Effector memory CD8-positive, alpha-beta T cell (primary cell): ENCODE measurements at places on chromosomes 16 and 17.

DNA sequence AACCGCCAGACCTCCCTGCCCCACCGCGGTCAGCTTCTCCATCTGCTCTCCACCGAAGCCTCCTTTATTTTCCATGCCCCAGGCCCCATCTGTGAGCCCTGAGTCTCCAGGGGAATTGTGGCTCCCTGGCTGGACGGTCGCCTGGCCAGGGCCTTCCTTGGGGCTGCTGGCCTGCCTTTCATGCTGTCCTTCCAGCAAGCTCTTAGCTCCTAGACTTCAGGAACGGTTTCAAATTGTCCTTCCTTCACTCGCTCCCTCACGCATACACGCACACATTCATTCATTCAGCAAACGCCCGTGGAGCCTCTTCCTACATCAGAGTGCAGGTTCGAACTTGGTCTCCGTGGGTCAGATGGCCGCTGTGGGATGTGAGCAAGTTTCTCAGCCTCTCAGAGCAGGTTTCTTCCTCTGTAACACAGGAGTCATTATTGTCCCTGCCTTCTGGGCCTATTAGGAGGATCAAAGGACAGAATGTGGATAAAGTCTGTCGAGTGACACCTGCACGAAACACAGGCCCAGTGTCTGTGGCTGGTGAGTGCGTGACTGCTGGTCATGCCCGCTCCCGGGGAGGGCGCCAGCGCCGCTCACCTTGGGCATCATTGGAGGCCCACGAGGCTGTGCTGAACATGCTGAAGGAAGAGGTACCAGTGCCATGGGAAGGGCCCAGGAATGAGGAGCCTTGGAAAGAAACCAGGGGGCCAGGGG, 18.7 kb upstream of the GSE1 start:
- no peak for DNase-seq

DNA sequence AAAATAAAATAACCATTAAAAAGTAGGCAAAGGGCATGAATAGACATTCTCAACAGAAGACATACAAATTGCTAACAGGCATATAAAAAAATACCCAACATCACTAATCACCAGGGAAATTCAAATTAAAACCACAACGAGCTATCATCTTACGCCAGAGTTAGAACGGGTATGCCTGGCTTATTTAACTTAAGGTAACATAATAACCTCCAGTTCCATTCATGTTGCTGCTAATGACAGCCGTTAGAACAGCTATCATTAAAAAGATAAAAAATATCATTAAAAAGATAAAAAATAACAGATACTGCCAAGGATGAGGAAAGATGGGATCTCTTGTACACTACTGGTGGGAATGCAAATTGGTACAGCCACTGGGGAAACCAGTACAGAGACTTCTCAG, 89.3 kb downstream of the GAS7 start:
- no peak for DNase-seq

GRCh38 chr17:19339341-19339815, 23.1 kb downstream of the B9D1 start:
- no peak for DNase-seq

DNA sequence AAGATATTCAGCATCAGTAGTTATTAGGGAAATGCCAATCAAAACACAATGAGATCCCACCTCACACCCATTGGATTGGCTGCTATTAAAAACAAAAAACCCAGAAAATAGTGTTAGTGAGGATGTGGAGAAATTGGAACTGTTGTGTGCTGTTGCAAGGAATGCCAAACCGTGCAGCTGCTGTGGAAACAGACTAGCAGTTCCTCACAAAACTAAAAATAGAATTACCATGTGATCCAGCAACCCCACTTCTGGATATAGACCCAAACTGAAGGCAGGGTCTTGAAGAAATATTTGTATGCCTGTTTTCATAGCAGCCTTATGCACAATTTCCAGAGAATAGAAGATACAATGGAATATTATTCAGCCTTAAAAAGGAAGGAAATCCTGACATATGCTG, 46.0 kb downstream of the FOXK2 start:
- DNase-seq = no peak

DNA sequence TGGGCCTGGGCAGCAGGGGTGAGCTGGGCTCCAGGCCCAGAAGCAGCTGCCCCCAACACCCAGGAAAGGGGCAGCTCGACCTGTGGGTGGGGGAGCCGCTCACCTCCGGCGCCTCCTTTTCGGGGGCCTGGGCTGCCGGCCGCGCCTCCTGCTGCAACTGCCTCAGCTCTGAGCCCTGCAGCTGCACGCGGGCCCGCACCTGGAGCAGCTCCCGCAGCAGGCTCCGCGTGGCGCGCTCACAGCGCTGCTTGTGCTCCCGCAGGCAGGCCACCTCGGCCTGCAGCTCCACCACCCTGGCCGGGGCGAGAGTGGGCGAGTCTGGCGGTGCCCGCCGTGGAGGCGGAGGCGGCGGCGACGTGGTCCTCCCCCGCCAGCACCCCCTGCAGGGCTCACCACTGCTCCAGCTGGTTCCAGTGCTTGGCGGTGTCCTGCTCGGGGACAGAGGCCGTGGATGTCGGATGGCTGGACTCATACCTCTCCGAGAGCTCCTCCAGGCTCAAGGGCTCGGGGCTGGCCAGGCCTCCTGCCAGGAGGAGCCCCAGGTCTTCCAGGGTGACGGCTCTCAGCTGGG, 868 bp downstream of the CCDC154 start:
- no peak for DNase-seq

DNA sequence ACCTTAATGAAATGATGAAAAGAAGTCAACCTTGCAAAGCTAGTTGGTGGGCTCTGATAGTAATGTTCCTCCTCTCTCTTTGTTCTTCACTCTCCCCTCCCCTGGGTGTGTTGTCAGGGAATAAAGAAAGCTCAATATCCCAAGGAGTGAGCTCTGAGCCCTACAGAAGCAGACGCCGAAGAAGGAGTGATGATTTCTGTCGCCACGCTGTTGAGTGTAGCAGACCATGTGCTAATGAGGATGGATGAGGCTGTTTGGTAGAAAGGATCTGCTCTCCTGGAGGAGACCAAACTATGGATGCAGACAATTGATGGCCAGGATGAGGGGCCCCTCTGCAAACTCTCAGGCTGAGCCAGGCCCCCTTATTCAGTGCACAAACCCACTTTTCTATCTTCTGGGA, 140.0 kb upstream of the DNAH9 start:
- DNase-seq = no peak

GRCh38 chr16:71927383-71927782, 32.1 kb downstream of the IST1 start:
- no peak for DNase-seq

GRCh38 chr16:57570301-57571070, 28.0 kb downstream of the ADGRG5 start:
- DNase-seq = no peak

- no peak for DNase-seq
These were observed 22.9 kb upstream of the ZFPM1 start for GRCh38 chr16:88430185-88430523.

DNA sequence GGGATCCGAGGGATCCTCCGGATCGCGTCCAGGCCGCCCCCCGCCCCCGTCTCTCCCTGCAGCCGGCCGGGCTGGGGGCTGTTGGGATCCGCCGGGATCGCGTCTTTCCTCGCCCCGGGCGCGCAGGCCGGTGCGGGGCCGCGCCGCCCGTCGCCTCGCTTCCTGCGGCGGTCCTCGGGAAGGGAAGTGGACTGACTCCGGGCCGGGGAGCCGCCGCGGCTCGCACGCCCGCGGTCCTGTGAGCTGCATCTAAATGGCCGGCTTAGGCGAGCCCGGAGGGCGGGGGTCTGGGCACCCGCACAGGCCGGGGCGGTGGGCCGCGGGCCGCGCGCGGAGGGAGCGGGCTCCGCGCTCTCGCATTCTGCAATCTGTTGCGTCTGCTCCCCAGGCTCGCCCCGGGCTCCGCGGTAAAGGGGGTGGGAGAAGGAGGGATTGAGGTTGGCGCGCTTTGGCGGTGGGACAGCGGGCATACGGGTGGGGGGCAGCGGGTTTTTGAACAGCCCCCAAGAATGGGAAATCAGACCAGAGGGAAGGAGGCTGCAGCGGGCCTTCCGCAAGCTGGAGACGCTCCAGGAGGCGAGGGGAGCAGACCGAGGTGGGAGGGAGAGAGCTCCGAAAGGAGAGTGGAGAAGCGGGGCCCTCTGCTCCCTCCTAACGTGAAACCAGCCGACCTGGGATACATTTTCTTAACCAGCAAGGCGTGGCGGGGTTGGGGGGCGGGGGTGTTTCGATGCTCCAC, 2.2 kb downstream of the TMEM132E start:
- no peak for DNase-seq

DNA sequence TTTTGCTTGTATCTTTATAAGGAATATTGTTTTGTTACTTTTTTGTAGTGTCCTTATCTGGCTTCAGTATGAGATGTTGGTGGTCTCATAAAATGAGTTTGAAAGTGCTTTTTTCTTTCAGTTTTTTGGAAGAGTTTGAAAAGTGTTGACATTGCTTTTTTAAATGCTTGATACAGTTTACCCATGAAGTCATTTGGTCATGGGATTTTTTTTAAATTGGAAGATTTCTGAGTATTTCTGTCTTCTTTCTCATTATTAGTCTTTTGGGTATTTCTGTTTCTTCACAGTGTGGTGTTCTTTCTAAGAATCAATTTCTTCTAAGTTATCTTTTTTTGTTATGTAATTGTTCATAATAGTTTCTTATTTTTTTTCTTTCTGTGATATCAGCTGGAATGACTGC, 15.1 kb downstream of the ZNF267 start:
- DNase-seq = no peak

- no peak for DNase-seq
These were observed 331.3 kb downstream of the SEC14L1 start for GRCh38 chr17:77471984-77472461.

DNA sequence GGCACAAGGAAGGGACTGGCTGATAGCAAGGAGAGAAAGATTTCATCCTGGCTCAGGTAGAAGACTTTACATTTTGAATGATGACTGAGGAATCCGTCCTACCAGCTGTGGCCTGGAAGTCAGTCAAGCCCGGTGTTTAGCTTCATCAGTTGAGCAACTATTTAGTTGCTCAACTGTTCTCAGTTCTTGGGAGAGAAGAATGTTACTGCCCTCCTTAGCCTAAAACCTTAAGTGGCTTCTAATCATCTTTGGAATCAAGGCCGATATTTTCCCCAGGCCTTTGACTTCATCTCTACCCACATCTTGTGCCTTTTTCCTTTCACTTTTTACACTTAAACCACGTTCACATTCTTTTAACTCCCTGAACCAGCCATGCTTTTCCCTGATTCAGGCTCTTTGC, 17.3 kb upstream of the RBL2 start:
- DNase-seq = no peak

GRCh38 chr17:37698911-37699255, 46.0 kb downstream of the HNF1B start:
- no peak for DNase-seq

DNA sequence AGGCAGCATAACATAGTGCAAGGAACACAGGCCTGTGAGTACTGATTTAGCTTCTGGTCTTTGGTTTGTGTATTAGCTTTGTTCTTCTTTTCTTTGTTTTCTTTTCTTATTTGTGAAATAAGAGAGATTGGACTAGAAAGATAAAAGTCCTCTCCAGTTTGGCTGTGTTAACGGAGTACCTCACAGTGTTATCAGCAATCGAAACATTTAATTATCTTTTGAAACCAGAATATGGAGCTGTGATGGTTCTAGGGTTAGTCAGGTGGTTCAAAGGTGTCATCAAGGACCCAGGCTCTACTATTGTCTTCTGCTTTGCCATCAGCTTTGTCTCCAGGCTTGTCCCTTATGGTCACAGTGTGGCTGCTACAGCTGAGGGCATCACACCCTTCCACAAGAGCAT, 25.6 kb downstream of the ADORA2B start:
- no peak for DNase-seq

DNA sequence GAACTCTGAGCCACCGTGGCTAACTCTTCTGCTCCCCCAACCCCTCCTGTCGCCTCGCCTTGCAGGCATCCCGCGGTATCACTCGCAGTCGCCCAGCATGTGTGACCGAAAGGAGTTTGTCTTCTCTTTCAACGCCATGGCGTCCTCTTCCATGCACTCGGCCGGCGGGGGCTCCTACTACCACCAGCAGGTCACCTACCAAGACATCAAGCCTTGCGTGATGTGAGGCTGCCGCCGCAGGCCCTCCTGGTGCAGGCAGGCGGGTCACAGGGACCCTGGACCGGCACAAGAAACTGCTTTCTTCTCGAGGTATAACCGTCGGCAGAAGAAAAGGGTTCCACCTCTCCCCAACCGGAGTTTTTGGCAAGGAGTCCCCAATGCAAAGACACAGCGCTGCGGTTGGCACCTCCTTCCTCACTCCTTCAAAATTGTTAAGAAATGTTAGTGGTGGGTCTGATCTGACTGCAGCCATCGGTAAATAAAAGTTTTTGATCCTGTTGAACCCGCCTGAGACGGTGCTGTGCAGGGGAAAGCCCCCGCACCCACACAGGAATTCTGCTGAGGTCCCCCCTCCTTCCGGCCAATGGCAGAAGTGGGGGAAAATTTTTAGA, 2.6 kb downstream of the FOXF1 start:
- DNase-seq = no peak

DNA sequence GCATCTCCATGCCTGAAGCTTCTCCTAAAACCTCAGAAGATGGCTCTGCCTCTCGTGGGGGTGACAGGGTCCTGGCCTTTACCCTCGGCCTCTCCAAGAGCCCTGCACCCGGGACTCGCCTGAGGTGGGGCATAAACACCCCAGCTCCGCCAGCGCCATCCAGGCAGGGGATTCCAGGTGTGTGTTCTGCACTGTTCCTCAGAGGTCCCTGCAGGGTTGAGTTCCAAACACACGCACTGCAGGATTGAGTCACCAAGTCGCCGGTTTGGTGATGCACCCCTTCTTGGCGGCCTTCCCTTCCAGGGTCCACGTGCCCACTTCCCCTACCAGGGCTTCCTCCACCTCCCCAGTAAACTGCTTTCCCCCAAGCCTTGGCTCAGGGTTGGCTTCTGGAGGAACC, 40.0 kb upstream of the RBFOX3 start:
- no peak for DNase-seq

DNA sequence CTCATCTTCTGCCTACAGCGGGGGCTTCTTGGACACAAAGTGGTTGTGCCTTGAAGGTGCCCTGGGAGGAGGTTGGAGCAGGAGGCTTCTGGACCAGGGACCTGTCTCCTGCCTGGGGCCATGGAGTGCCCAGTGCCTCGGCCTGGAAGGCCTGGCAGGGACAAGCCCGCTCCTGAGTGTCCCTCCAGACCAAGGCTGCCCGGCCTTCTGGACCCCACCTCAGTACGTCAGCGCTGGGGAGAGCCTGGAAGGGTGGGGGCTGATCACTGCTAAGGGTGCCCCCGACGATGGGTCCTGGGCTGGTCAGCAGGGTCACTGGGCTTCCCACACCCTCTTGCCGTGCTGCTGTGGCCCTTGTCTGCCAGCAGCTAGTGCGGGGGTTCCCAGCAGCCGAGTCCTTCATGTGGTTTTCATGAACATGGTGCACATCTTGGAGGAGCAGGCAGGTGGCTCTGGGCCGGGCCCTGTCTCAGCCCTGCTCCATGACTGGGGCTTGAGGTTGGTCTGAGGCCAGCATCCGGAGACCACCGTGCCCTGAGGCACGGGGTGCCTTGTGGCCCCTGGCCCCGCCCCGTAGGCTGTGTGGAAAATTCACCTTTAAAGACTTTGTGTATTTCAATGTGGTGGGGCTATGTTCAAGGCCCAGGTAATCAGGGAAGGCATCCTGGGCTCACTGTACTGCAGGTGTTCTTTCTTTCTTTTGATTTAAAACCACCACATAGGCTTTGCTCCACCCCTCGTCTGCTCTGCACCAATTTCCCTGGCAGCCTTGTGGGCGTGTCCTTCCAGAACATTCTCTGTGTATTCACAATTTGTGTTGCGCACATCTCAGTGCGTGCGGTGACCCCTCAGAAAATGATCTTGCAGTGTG, 22.4 kb downstream of the MGRN1 start:
- DNase-seq = no peak
